ENCODE measurements at places on chromosomes 2 and 18. TPM values are rescaled to one million over a fixed set of nuclear protein-coding genes. Genes with fewer than 3 reads are reported as not detected.

- H3K4me3 ChIP-seq = peak overlapping the region; percentile 34
- peaks cover 15% of the 10 kb centered on the region for H3K4me1 ChIP-seq
These were observed 25.5 kb upstream of the NFE2L2 start for GRCh38 chr2:177289824-177290628.

DNA sequence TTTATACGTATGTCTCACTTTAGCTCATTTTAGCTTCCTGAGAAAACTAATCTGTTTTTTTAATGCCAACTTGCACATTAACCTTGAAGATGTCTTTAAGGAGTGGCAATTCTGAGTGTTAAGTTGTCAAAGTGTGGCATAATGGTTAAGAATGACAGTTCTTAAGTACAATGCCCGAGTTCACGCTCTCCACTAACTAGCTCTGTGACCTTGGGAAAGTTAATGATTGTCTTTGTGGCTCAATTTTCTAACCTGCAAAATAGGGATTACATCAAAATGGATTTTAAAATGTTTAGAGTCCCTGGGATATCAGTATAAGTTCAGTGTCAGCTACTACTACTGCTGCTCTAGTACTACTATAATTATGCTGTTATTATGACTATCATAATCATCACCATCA lies 409.7 kb downstream of the SOCS6 start:
- no peak for DNase-seq
- no peaks in the 10 kb centered on the region for H3K4me1 ChIP-seq
- H3K36me3 ChIP-seq = no peaks in the 10 kb centered on the region
- no peak overlapping the region for H3K4me3 ChIP-seq

DNA sequence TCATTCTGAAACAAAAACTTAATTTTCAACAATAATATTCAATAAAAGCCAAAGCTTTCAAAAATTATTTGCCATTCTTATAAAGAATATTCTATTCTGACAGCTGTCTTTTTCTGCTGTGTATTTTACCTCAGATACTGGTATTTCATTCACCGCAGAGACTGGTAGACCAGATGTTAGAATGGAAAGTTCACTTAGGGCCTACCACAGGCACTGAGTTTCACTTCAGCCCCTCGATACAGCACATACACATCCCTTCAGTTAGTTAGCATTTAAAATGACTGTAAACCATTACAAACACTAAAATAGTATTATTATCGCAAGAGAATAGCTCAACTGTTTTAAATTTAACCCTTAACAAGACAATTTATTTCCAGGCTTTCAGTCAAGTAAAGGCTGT lies 24.2 kb upstream of the GATA6 start:
- H3K4me3 ChIP-seq = no peak overlapping the region
- no peaks in the 10 kb centered on the region for H3K4me1 ChIP-seq
- H3K27ac ChIP-seq = no peak overlapping the region

GRCh38 chr18:50429207-50429948 lies 54.5 kb downstream of the SKA1 start:
- DNase-seq = no peak
- H3K4me3 ChIP-seq = no peak overlapping the region
- no peak overlapping the region for H3K27ac ChIP-seq
- no peaks in the 10 kb centered on the region for H3K36me3 ChIP-seq

GRCh38 chr2:172050479-172051125 lies 34.7 kb upstream of the DLX1 start:
- no peak overlapping the region for H3K27ac ChIP-seq
- H3K27me3 ChIP-seq = no peaks in the 10 kb centered on the region
- H3K4me1 ChIP-seq = no peaks in the 10 kb centered on the region
- no peaks in the 10 kb centered on the region for H3K36me3 ChIP-seq

GRCh38 chr18:48831113-48831759 lies 119.5 kb downstream of the SMAD7 start:
- DNase-seq = peak; percentile 3
- no peak overlapping the region for H3K27ac ChIP-seq
- peaks cover 86% of the 10 kb centered on the region for H3K4me1 ChIP-seq
- H3K4me3 ChIP-seq = no peak overlapping the region
- no peaks in the 10 kb centered on the region for H3K27me3 ChIP-seq

DNA sequence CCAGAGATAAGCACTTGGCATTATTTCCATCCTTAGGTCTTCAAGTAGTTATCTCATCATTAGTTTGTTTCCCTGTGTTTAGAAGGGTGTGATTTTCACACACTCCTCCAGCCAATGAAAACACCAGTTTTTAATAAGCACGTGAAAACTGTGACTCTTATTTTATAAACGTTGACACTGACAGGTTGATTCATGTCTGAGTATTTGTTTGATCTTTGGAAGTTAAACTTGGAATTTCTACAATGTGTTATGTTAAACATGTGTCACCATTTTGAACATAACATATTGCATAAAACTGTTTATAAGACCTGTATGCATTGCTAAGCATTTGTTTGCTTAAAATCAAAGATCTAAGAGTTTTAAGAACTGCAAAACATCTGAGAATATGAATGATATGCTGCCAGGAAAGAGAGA lies 27.6 kb downstream of the SLC40A1 start:
- no peak overlapping the region for H3K27ac ChIP-seq
- H3K27me3 ChIP-seq = no peaks in the 10 kb centered on the region
- no peaks in the 10 kb centered on the region for H3K36me3 ChIP-seq

DNA sequence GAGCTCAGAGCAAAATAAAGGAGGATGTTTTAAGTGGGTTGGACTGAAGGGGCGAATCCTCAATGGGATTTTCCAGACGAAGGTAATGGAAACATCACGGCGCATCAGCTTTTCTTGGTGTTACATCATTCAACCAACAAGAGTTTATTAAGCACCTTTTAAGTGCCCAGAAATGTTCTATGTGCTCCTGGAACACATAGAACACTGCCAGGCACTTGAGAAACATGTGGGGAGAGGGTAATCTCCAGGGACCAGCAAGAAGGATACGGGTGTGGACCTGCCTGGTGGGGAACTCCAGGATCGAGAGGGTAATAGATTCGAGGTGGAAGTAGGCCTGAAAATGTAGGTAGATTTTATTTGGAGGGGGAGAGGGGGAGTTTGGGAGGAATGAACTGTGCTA lies 168.6 kb downstream of the PRKCE start:
- no peak overlapping the region for H3K27ac ChIP-seq
- no peaks in the 10 kb centered on the region for H3K36me3 ChIP-seq
- H3K4me3 ChIP-seq = no peak overlapping the region

DNA sequence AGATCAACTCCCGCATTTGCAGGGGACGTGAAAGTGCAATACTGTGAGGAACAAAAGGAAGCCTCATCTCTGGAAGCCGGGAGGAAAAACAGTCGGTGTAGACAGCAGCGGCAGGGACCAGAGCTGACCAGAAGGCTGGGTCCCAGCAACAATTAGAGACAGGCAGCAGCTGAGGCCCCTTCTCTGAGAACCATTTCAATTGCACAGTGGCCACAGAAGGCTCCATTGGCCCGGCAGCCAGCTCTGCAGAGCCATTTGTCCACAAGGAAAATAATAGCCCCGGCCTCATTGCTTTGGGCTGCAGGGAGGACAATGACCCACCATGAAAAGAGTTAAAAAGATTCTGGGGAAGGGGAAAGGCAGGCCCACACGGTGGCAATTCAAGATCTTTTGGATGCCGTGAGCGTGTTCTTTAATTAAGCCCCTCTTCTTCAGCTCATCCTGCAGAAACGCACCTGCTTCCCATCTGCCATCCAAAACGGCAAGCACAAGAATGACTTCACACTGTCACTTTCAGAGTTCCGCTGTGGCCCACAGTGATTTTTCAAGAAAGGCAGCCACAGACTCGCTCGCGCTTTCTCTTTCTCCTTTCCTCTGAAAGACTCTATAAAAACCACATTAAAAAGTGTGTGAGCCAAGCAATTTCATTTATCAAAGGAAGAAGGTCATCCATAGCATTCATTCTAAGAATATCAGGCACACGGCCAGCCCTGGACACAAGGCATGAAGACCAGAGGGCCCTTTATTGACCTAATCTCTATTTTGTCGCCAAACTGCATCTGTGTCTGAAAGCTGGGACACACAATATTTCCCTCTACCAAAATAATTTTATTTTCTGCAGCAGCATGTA lies 293.6 kb downstream of the SOX11 start:
- H3K4me1 ChIP-seq = no peaks in the 10 kb centered on the region
- no peaks in the 10 kb centered on the region for H3K27me3 ChIP-seq
- no peak overlapping the region for H3K27ac ChIP-seq
- no peak for DNase-seq
- no peak overlapping the region for H3K4me3 ChIP-seq
- no peaks in the 10 kb centered on the region for H3K36me3 ChIP-seq

- no peak overlapping the region for H3K4me3 ChIP-seq
- H3K4me1 ChIP-seq = peaks cover 32% of the 10 kb centered on the region
- H3K27ac ChIP-seq = no peak overlapping the region
- no peak for DNase-seq
- H3K36me3 ChIP-seq = no peaks in the 10 kb centered on the region
These were observed 116.4 kb downstream of the ZNF516 start for GRCh38 chr18:76378526-76379215.

DNA sequence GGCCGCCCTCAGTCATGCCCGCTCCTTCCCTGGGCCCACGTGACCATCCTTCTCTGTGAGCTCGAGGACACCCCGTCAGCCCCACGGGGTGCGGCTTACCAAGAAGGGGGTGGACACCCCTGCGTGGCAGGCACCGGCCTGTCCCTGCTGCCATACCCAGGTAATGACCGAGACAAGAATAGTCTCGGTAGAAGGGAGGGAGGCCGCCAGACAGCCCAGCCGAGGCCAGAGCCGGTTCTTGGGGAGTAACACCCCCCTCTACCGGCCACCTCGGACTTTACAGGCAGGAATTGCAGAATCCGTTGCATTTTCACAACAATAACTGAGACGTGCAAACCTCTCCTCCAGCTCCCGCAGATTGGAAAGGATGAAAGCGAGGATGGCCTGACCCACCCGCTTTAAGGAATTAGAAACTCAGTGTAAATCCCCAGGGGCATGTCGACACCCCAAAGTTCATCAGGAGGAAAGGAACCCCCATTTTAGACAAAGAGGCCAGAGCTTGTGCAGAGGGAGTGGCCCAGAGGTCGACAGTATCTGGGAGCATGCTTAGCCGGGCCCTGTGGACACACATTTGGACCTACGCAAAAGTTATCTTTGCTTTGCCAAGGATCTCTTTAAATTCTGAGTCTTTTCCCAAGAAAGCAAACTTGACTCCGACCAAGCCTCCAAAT lies 60.1 kb upstream of the GLI2 start:
- H3K4me1 ChIP-seq = peaks cover 5% of the 10 kb centered on the region
- DNase-seq = peak; percentile 24
- no peaks in the 10 kb centered on the region for H3K36me3 ChIP-seq
- H3K27me3 ChIP-seq = peaks cover 20% of the 10 kb centered on the region
- H3K4me3 ChIP-seq = no peak overlapping the region
- H3K27ac ChIP-seq = no peak overlapping the region

MTLN gene
- 8.7 TPM for total RNA-seq

TMEM214 gene
- 24.6 TPM for total RNA-seq

GALM gene
- total RNA-seq = 5.9 TPM

CCDC148 gene
- not detected for total RNA-seq

RAB17 gene
- total RNA-seq = not detected

PROKR1 gene
- total RNA-seq = not detected

DYNAP gene
- total RNA-seq = not detected

IL36A gene
- total RNA-seq = not detected

MTHFD2 gene
- total RNA-seq = 21.6 TPM
